Activated CD4-positive, alpha-beta memory T cell treated with anti-CD3 and anti-CD28 coated beads, Interleukin-2, amount 10 ng/mL, durations not matched to agents 7 days and 5 days (primary cell): ENCODE measurements at places on chromosomes 1 and 21. TPM values are rescaled to one million over a fixed set of nuclear protein-coding genes. Genes with fewer than 3 reads are reported as not detected.

DNA sequence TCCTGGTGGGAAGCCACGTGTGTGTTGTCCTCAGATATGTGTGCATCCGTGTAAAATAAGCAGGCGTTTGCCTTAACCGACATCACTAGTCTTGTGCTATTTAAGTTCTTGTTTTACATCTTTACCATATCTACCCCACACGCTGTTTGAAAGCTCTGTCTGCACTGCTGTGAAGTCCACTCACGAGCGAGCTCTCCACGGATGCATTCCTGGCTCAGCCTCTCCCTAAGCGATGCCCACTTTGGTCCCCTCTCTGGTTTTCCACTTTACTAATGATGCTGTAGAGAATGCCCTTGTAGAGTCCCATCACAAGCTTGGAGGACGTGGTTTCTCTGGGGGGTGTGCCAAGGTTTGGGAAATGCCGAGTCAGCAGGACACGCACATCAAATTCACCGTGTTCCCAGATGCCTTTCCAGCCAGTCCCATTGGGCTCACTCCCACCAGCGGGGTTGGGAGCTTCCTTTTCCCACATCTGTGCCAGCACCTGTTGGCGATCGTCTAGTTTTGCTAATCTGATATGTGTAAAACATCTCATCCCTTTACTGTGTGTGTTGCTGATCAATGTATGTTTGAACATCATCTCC lies 43.8 kb downstream of the ACTL8 start:
- no peak for DNase-seq
- no peaks in the 10 kb centered on the region for H3K36me3 ChIP-seq
- no peak overlapping the region for H3K27ac ChIP-seq
- peaks cover 5% of the 10 kb centered on the region for H3K4me1 ChIP-seq

GRCh38 chr1:180962178-180962577 lies 49.5 kb downstream of the KIAA1614 start:
- H3K27me3 ChIP-seq = no peaks in the 10 kb centered on the region
- no peak overlapping the region for H3K4me3 ChIP-seq
- no peaks in the 10 kb centered on the region for H3K4me1 ChIP-seq
- DNase-seq = no peak
- H3K27ac ChIP-seq = no peak overlapping the region

- no peak overlapping the region for H3K27ac ChIP-seq
- no peak for DNase-seq
- H3K4me3 ChIP-seq = no peak overlapping the region
- no peaks in the 10 kb centered on the region for H3K4me1 ChIP-seq
- no peaks in the 10 kb centered on the region for H3K27me3 ChIP-seq
Measured at GRCh38 chr1:61953076-61953789, 211.0 kb downstream of the PATJ start.

DNA sequence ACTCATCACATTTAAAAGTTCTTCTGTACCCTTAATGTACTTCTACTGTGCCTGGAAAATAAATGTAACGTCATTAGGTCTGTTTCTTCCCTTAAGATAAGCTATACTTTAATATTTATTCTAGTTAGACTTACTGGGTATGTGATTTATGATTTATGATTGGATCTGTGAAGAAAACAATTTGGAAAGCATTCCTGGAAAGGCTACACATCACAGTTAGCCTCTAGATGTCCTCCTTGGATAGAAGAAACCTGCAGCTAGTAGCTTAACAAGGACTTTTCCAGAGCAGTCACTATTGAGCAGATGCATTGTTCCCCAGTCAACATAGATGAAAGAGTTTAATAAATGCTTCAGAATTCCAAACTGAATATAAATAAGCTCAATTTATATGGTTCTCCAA lies 22.2 kb upstream of the ABL2 start:
- H3K4me1 ChIP-seq = no peaks in the 10 kb centered on the region
- H3K4me3 ChIP-seq = no peak overlapping the region
- H3K27me3 ChIP-seq = no peaks in the 10 kb centered on the region
- H3K27ac ChIP-seq = no peak overlapping the region
- H3K36me3 ChIP-seq = no peaks in the 10 kb centered on the region
- DNase-seq = no peak

DNA sequence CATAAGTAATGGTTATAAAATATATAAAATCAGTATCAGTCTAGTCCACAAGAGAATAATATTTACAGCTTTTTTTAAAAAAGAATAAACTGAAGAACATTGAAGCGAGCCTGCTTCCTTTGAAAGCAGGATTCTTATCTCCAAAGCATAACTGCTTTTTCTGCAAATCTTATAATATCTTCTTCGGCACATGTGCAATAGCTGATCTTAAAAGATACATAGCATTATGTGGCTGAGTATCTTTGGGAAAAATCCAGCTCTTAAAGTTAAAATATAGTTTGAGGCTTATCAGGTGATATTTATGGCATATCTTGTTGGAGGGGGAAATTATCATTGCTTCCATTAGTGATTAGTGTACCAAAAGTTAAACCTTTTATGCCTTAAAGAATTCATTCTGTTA lies 523.9 kb upstream of the ADGRL4 start:
- no peaks in the 10 kb centered on the region for H3K36me3 ChIP-seq
- H3K27me3 ChIP-seq = no peaks in the 10 kb centered on the region
- no peak overlapping the region for H3K27ac ChIP-seq
- no peak for DNase-seq

The INAVA gene
- total RNA-seq = 0.45 TPM

GRCh38 chr1:177256153-177257075 lies 85.7 kb downstream of the BRINP2 start:
- H3K4me3 ChIP-seq = no peak overlapping the region
- H3K4me1 ChIP-seq = peaks cover 2% of the 10 kb centered on the region

- H3K4me3 ChIP-seq = no peak overlapping the region
- no peak overlapping the region for H3K27ac ChIP-seq
- H3K27me3 ChIP-seq = no peaks in the 10 kb centered on the region
- H3K36me3 ChIP-seq = peaks cover 62% of the 10 kb centered on the region
- H3K4me1 ChIP-seq = peaks cover 8% of the 10 kb centered on the region
Measured at GRCh38 chr1:32665915-32666314, 14.9 kb downstream of the RBBP4 start.

The AGBL4 gene
- total RNA-seq = not detected

DNA sequence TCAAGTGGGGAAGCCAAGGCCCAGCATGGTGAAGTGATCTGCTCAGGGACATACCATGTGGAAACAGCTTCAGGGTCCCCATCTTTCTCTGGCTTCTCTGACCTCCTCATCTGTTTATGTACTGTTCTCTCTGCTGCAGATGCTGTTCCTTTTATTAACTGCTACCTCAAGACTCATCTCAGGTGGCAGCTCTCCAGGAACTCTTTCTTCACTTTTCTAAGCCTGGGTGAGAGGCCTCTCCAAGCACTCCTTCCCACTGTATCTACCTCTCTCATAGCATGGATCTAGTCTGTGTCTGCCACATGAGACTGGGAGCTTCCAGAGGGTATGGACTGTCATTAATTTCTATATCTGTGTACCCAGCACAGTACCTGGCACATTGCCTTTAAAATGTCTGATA lies 73.4 kb upstream of the PPM1J start:
- no peak overlapping the region for H3K4me3 ChIP-seq
- no peaks in the 10 kb centered on the region for H3K36me3 ChIP-seq
- no peak for DNase-seq
- H3K27me3 ChIP-seq = peaks cover 20% of the 10 kb centered on the region

The TNFRSF18 gene
- 116 TPM for total RNA-seq
